ENCODE measurements at places on chromosomes 6 and 20. TPM values are rescaled to one million over a fixed set of nuclear protein-coding genes. Genes with fewer than 3 reads are reported as not detected.

DNA sequence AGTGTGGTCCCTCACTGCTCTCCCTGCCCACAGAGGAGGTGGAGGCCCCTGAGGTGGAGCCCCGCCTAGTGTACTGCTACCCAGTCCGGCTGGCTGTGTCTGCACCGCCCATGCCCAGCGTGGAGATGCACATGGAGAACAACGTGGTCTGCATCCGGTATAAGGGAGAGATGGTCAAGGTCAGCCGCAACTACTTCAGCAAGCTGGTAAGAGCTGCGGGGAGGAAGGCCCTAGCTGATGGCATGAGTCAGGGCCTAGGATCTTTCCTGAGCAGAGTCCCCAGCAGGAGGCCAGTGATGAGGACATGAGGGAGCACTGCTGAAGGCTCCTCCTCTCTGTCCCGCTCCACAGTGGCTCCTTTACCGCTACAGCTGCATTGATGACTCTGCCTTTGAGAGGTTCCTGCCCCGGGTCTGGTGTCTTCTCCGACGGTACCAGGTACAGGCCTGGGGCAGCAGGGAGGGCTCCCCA lies 11.2 kb downstream of the PCIF1 start:
- no peak for DNase-seq
- H3K36me3 ChIP-seq: peaks cover 16% of the 10 kb centered on the region
- no peak overlapping the region for H3K4me3 ChIP-seq
- no peak overlapping the region for H3K27ac ChIP-seq

- H3K4me1 ChIP-seq: peaks cover 24% of the 10 kb centered on the region
- no peak overlapping the region for H3K27ac ChIP-seq
- no peaks in the 10 kb centered on the region for H3K27me3 ChIP-seq
- H3K4me3 ChIP-seq: no peak overlapping the region
- DNase-seq: no peak
Measured at GRCh38 chr6:112156668-112157067, 69.3 kb downstream of the FAM229B start.

DNA sequence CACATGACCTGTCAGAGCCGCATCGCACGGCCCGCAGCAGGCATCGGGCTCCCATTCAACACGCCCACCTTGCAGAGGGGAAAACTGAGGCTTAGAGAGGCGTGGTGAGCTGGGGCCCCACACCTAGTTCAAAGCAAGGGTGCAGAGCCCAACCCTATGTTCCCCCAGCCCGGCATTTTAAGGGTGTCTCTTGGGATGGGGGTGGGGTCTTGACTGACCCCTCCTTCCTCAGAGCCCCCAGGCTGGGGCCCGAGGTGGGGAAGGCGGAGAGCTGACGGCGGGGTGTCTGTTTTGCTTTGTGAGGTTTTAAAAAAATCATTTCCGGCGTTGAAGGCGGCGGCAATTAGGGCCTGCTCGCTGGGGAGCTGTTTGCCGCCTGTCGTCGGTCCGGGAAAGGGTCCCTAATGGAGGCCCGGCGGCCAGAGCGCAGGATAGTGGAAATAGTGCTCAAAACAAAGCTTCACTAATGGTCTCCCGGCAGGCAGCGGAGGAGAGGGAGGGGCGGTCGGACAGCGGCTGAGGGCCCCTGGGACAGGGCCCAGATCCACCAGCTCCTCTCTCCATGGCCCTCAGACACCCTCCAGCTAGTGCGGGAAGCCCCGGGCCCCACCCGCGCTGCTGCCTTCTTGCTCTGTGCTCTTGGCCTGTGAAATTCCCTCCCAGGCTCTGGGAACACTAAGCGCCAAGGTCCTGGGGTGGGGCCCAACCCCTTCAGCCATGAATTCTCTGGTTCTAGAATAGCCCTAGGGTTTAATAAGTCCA lies 11.9 kb downstream of the VSTM2L start:
- peaks cover 34% of the 10 kb centered on the region for H3K27me3 ChIP-seq
- peak; percentile 28 for DNase-seq
- no peak overlapping the region for H3K27ac ChIP-seq
- peaks cover 15% of the 10 kb centered on the region for H3K4me1 ChIP-seq
- no peaks in the 10 kb centered on the region for H3K36me3 ChIP-seq

DNA sequence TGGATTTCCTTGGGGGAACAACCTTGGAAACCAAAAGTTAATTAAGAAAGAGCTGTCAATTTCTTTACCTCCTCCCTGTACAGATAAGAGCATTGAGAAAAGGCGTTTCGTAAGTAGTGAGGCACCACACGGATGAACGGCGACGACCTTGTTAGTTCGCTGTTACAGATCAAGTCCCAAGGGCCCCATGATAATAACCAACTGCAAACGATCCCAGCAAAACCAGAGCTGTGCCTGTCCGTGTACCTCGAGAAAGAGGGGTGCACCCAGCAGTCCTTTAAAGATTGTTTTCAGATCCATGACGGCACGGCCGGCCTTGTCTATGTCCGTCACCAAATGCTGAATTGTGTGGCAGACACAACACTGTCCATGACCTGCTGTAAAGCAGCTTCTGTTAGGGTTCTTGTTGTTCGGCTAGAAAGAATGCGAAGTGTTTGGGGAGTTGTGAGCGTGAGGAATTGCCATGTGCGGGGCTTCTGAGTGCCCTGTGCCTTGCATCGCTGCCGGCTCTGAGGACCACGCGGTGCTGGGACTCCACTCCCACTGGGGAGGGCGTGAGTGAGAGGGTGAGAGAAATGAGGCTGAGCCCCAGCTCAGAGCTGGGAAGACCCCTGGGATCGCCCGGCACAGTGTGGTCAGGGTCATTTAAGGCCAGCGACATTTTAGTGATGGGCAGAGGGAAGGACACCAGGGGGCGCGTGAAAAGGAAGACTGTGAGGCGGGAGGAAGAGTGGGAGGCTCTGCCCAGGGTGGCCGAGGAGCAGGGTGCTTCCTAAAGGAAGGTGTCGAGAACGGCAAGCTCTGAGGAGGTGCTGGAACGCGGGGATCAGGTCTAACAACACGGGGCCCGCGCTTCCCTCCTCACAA lies 136.8 kb upstream of the RPS6KA2 start:
- no peaks in the 10 kb centered on the region for H3K27me3 ChIP-seq
- H3K4me3 ChIP-seq: no peak overlapping the region
- no peak overlapping the region for H3K27ac ChIP-seq
- H3K4me1 ChIP-seq: peaks cover 14% of the 10 kb centered on the region
- H3K36me3 ChIP-seq: no peaks in the 10 kb centered on the region

GRCh38 chr6:119267126-119267905 lies 82.2 kb downstream of the MAN1A1 start:
- DNase-seq: no peak
- no peak overlapping the region for H3K4me3 ChIP-seq
- peaks cover 23% of the 10 kb centered on the region for H3K36me3 ChIP-seq
- H3K27me3 ChIP-seq: no peaks in the 10 kb centered on the region
- H3K27ac ChIP-seq: no peak overlapping the region

DNA sequence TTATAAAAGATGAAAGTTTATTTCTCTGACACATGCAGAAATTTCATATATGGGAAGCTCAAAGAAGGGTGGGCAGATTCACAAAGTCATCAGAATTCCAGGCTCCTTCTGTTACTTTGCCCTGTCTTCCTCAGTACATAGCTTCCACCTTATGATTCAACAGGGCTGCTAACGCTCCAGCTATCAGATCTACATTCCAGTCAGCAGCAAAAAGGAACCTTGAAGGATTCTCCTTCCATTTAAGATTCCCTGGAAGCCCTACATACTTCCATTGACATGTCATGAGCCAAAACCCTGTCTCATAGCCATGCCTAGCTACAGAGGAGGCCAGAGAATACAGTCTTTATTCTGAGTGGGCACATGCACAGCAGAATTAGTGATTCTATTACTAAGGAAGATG lies 103.3 kb downstream of the NCR2 start:
- no peak overlapping the region for H3K4me3 ChIP-seq
- H3K36me3 ChIP-seq: no peaks in the 10 kb centered on the region
- DNase-seq: no peak

DNA sequence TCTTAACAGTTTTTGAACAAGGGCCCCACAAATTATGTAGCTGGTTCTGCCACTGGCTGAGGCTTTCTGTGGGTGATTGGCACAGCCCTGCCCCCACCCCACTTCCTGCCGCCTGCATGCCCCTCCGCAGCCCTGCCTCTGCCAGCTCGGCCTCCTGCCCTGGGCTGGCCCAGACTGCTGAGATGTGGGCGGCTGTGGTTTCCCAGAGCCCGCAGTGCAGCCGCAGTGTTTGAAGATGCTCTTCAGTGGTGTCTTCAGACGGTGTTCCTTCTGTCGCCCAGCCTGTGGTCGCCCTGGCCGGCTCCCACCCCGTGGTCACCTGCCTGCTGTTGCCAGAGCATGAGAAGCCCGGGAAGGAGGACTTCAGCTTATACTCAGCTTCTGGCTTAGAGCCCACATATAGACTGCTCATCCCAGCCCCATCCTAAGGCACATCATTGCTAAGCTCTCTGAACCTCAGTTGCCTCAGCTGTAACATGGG lies 154.3 kb downstream of the VEGFA start:
- no peaks in the 10 kb centered on the region for H3K27me3 ChIP-seq
- peak; percentile 70 for DNase-seq
- H3K4me3 ChIP-seq: no peak overlapping the region

Gene NUP43
- 68.1 TPM for total RNA-seq

GRCh38 chr6:5188646-5189045 lies 72.1 kb downstream of the LYRM4 start:
- H3K27me3 ChIP-seq: no peaks in the 10 kb centered on the region
- H3K4me3 ChIP-seq: no peak overlapping the region
- H3K4me1 ChIP-seq: no peaks in the 10 kb centered on the region
- DNase-seq: no peak

DNA sequence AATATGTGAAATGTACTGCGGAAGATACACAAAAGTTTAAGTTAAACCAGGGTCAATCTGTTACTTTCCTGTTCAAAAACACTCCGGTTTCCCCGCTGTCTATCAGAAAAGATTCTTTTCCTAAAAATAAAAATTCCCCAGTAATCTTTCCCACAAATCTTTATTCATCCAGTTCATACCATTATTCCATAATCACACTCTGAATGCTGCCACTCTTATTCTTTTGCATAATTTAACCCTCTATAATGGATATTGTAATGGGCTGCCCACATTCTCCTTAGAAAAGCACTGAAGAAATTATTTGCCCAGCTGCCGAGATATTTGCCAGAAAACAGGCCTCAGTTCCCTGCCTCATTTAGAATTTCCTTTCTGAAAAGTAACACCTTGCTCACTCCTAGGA lies 68.6 kb downstream of the EPHA7 start:
- no peak overlapping the region for H3K27ac ChIP-seq
- no peaks in the 10 kb centered on the region for H3K27me3 ChIP-seq
- no peaks in the 10 kb centered on the region for H3K4me1 ChIP-seq
- no peaks in the 10 kb centered on the region for H3K36me3 ChIP-seq

Gene TMEM244
- total RNA-seq: not detected

Gene FNDC11
- total RNA-seq: not detected

DNA sequence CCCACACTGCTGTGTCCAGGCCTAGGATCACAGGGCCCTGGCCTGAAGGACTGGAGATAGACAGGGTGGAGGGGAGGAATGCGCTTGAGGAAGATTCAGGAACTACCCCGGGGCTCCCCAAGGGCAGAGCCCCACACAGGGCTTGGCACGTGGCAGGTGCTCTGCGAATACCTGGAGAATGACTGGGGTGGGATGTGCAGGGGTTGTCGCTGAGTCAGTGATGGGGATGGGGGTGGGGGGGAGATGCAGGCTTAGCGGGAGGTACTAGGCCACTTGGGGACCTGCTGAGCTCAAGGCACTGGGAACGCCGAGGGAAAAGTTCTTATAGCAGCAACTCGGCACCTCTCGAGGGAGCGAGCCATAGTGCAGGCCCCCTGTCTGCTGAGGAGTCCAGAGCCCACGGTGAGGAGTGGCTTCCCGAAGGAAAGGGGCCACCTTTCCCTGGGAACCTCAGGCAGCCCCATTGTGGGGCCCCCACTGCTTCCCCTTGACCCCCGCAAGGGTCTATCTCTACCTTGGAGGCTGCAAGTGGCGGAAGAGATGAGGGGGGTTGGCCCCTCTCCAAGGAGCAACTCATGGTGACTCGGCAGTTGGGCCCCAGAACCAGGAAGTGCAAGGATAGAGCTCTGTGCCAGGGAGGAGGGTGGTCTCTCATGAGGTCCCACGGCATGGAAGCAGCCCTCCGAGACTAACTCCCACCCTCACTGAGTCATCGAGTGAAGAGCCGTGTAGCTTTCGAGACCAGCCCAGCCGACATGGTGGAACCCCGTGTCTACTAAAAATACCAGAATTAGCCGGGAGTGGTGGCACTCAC lies 33.1 kb downstream of the SRC start:
- no peak for DNase-seq
- no peak overlapping the region for H3K4me3 ChIP-seq
- H3K27me3 ChIP-seq: no peaks in the 10 kb centered on the region
- no peak overlapping the region for H3K27ac ChIP-seq

DNA sequence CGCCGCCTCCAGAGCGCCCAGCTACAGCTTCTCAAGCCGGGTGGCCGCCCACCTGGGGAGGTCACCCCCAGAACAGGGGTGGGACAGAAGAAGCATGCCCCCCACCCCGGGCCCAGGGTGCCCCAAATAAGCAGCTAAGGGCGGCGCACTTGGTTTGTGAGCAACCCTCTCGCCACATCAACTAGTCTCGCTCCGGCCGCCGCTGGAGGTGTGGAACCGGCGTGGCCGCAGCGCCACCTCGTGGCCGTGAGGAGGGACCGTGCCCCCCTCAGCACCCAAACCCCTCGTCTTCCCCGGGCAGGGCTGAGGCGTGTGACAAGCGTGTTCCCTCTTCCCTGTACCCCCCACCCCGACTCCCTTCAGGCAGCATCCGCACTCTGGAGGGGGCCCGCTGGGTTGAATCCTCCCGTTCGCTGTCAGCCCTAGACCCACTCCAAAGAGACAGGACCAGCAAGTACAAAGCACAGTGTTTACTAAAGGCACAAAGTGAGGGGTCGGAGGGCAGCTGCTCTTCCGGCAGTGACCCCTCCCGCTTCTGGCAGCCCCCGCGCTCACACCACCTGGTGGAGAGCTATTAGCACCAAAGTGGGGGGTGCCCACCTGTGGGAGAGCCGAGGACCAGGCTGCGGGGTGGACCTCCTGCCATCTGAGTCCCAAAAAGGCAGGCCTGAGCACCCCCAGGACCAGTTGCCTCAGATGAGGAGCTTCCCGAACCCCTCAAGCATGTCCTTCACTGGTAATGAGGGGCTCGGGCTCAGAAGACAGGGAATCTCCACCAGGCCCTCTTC lies 45.4 kb downstream of the MDFI start:
- H3K27ac ChIP-seq: peak overlapping the region; percentile 87
- peaks cover 8% of the 10 kb centered on the region for H3K4me1 ChIP-seq

Gene AIF1
- total RNA-seq: 120 TPM
